ENCODE measurements at places on chromosomes 1 and 21.
A peak's percentile ranks its signal among the peaks of the same experiment; 100 is the strongest.

GRCh38 chr21:46388896-46389295 lies 64.9 kb downstream of the PCNT start:
- no peak for DNase-seq

DNA sequence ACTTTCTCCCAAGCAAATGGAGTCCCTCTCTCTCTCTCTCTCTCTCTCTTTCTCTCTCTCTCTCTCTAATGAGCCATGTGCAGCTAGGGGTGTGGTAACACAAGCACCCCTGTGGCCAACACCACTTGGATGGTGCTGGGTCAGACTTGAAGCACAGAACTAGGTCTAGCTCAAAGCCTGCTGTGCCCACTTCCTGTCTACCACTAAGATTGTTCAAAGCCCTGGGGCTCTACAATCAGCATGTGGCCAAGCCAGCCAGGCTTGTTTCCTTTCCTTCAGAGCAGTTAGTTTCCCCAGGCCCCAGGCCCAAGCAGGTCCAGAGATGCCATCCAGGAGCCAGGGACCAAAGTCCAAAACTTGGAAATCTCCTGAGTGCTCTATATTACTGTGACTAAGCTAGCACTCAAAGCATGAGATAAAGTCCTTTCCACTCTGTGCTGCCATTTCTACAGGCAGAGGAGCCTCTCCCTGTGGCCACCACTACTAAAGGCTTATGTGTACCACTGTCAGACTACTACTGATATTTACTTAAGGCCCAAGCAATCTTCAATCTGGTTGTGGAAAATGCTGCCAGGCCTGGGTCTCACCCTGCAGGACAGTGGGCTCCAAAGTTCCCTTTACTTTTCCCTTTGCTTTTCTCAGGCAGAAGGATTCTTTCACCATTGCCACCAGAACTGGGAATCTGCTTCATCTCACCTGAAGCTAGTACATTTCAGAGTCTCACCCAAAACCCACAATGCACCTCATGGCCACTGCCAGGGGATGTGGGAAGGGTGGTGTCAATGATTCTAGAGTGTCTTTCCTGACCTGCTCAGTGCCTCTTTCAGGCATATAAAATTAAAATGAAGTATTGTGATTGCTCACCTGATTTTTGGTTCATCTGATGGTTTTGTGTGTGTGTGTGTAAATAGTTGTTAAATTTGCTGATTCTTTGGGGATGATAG lies 999.5 kb downstream of the NCAM2 start:
- no peak for DNase-seq

DNA sequence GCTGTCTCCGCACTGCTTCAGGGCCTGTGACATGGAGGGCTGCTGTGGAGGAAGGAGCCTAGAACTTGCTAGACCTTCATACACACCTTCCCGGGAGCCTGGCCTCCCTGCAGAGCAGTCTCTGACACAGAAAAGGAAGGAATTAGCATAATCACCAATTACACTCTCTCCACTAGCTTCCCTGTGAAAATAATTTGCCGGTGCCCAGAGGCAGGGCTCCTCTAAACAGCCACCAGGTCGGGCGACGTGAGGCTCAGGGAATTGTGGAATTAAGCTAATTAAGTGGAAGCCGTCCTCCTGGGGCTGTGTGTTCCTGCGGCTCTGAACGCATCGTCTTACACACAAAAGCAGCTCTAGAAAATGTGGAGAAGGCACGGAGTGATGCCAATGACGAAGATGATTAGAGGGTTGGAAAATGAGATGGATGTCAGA lies 82.6 kb downstream of the NENF start:
- peak; percentile 63 for DNase-seq

DNA sequence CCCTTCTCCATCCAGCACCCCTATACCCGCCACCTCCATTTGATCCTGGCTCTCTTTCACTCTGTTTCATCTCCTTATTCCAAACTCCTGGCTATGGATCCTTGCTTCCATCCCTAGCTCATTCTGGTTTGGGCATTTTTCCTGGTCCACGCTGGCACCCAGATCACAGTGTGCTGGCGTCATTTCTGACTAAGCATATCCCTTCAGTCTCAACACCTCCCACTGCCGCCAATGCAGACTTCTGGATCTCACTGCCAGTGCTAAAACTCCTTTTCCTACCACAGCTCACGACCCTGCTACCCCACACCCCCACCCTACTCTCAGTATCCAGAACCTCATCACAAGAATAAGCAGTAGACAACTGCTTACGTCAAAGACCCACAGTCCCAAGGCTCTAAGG lies 16.3 kb downstream of the SEC16B start:
- DNase-seq, result no peak

DNA sequence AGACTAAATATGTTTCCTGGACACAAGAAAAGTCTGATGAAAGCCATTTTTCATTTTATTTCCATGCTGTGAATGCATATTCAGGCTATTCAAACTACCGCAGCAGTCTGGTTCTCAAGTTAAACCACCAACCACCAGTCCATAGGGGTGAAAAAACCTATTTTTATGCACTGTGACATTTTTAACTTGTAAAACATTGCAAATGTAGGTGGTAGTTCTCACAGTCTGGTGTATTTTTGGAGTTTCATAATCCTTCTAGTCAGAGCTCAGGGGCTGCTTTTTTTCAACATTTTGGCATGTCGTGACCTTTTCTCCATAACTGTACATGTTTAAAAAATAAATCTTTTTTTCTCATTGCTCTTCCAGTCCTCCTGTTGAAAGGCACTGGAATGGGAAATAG lies 907.6 kb upstream of the ADGRL2 start:
- DNase-seq, result no peak

- DNase-seq, result no peak
These were observed 4.5 kb downstream of the HSPB7 start for GRCh38 chr1:16013220-16013907.

DNA sequence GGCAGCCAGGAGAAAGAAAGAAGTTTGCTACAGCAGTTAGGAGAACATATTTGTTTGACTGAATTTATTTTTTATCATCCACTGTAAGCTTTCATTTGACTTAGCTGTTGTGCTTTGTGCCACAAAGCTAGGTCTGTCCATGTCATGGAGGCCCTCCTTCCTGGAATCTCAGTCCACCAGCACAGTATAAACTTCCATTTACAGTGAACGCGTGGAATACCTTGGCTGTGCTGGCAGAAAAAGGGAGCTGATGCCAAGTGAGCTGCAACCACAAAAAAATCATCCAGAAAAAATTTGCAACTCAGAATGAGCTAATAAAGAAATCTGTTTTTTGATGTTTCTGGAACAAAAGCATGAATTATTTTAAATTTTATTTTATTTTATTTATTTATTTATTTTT lies 72.6 kb downstream of the ATP6V1G3 start:
- no peak for DNase-seq

GRCh38 chr1:108504447-108504846 lies 54.3 kb downstream of the NBPF6 start:
- no peak for DNase-seq

- peak; percentile 31 for DNase-seq
These were observed 112.9 kb downstream of the APP start for GRCh38 chr21:26057477-26058170.

DNA sequence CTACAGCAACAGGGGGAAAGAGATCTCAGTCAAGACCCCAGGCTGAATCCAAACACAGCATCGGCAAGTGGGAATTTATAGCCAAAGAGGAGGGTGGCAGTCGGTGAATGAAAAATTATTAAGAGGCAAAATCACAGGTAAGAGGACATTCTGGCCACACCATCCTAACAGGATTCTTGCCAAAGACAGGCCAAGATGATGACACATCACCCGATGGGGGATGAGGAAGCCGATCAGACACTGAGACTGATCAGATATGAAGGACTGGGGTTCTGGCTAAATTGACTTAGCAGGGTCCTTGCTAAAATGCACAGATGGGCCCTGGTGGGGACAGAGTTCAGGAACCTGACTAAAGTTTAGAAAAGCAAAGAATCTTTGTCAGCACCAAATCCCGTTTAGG lies 402.2 kb downstream of the SMYD3 start:
- DNase-seq, result no peak

- no peak for DNase-seq
These were observed 13.3 kb upstream of the TNFSF18 start for GRCh38 chr1:173064011-173064410.

- DNase-seq, result no peak
These were observed 15.5 kb downstream of the FYB2 start for GRCh38 chr1:56803561-56804156.

DNA sequence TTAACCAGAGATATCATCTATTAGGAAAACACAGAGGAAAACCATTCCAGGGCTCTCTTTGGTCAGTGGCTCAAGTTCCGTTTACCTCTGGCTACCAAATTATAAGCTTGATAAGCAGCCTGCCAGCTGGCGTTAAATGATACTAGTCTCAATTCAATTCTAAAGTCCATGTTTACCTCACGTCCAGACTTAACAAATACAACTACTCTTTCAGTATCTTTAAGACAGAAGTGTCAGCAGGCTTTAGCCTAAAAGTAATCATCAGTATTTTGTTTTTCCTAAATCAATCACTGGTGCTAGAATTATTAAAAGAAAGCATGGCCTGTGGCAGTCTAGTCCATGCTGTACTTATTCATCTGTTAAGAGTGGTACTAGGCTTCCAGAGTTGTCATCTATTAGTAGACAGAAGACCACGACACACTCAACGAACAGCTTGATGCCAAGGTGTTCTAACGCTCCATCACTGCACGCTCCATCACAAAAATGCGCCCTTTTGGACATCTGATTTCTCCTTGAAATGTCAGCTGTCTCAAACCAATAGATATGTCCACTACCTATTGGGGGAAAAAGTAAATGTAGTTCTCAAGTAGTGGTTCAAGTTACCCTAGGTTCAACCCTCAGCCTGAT lies 1.5 kb downstream of the IVNS1ABP start:
- DNase-seq, result no peak

DNA sequence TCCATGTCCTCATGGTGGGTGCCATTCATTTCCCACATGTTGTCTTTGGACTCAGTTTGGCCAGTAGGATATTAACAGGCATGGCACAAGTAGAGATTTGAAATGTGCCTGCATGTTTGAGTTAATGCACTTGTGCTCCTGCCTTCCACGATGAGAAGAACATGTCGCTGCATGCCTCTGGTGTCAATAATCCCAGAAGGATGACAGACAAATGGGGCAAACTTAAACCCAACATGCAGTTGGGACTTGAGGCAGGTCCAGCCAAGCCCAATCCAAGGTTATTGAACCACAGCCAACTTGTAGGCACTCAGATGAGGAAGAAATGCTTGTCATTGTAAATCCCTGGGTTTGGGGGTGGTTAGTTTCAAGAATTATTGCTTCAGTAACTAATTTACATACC lies 174.6 kb downstream of the TRIM33 start:
- DNase-seq, result no peak

- no peak for DNase-seq
These were observed 94.4 kb downstream of the RASAL2 start for GRCh38 chr1:178188306-178188705.

Data from cerebellar cortex (tissue), 1 donor.